Activated CD8-positive, alpha-beta memory T cell treated with anti-CD3 and anti-CD28 coated beads for 4 hours (primary cell): ENCODE measurements at places on chromosomes 2 and 18.
A peak's percentile ranks its signal among the peaks of the same experiment; 100 is the strongest.

- DNase-seq: no peak
These were observed 844 bp upstream of the VSNL1 start for GRCh38 chr2:17539611-17540092.

DNA sequence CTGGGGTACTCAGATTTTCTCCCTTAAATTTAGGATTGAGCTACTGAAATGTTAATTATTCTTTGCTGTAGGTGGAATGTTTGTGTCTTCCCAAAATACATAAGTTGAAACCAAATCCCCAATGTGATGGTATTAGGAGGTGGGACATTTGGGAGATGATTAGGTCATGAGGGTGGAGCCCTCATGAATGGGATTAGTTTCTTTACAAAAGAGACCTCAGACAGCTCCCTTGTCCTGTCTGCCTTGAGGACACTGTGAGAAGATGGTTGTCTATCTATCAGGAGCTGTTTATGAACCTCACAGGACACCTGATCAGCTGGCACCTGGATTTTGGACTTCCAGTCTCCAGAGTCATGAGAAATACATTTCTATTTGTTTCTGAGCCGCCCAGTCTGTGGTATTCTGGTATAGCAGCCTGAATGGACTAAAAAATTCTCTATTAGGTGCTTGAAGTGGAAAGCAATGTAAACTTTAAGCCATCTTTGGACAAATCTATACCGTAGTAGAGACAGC is 99.2 kb upstream of the UXS1 start:
- no peak for DNase-seq

DNA sequence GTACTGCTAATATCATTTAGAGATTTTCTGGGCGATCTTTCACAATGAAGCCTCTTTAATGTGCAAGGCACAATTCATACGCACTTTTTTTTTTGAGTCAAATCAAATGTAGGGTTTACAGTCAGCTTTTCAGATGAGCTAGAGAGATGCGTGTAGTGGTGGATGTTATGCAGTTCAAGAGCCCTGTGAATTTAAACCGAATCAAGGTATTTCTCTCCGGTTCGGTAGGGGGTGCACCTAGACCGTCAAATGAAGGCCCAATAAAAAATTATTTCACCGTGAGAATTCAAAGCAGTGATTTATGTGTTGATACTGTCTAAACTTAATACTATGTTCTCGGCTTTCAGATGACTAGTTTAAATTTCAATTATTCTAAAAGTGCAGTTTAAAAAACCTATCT is 1.1 kb downstream of the PTH2R start:
- no peak for DNase-seq

- DNase-seq: no peak
These were observed 258.2 kb downstream of the LTBP1 start for GRCh38 chr2:33204945-33205344.

- DNase-seq: peak; percentile 52
These were observed at the start of gene TMEM214 for GRCh38 chr2:27032495-27033252. Gene TMEM214, plus strand, starts transcription at chr2:27032965. Its CDS starts 51 bp downstream, at chr2:27033016.

DNA sequence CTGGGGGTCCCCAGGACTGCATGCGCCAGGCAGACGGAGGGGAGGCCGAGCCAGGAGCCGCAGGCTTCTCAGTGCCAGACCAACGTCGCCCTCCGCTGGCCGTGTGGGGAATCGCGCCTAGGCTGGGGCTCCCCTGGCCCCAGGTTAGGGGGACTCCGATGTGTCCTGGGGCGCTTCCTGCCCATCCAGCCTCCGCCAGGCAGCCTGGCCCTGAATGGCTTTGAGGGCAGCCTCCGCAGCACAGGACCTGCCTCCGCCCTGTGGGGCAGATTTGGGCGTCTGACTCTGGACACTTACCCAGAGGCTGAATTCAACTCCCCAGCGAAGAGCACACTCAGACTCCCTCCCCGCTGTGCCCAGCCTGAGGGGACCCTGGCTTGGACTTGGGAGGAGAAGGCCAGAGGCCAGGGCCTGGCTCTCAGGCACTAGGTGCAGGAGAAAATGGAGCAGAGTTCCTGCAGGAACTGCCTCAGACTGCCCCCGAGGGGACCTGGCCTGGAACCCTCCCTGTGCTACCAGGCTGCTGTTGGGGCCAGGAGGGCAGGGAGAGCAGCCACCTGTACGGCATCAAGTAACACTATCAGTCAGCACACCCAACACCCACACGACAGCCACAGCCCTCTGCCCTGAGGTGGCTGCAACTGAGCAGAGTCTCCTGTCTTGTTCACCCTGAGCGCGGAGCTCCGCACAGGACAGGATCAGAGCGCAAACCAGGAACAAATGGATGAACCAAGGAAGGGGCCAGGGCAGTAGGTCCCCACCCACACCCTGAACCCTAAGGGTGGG is 597 bp upstream of the TEKT4 start:
- DNase-seq: no peak

- no peak for DNase-seq
These were observed 49.8 kb downstream of the FBXO15 start for GRCh38 chr18:74097803-74098202.

DNA sequence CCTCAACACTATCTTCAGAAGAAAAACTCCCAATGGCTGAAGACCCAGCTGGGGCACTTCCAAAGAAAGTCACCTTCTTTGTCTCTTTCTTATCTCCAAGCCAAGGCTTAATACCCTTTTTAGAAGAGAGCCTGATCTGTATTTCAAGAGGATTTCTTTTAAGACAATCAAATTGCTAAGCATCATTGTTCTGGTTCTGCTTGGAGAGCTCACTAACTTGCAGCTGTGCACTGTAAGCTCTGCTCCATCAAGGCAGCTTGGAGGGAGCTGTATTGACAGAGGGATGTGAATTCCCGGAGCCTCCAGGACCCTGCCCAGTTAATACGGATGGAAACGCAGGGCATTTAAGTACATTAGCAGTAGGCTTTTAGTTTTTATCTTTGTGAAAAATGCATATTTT is 253.1 kb downstream of the TDRD15 start:
- no peak for DNase-seq

GRCh38 chr2:133919285-133919684 is 334.6 kb upstream of the MGAT5 start:
- DNase-seq: no peak

- no peak for DNase-seq
These were observed 102.9 kb downstream of the KLHL29 start for GRCh38 chr2:23487735-23488492.

GRCh38 chr2:221596192-221596591 is 24.1 kb upstream of the EPHA4 start:
- DNase-seq: no peak

GRCh38 chr18:54673936-54674335 is 82.9 kb downstream of the DYNAP start:
- DNase-seq: no peak

GRCh38 chr2:152481881-152482583 is 147.1 kb downstream of the FMNL2 start:
- no peak for DNase-seq

DNA sequence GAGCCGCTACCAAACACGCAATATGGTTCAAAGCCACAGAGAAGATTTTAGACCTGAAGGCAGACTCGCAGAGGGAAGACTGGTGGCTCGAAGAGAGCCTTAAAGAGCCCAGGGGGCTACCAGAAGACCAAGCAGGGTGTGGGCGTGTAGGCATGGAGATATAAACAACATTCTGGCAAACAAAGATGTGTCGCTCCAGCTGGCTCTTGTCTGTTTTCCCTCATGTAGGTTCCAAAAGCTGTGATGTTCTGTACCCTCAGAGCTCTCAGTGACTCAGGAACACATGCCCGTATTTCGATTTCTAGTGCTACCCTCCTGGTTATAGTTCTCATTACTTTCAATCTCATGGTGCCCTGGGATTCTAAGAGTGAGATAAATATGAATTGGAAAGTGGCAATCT is 44.5 kb downstream of the DOCK10 start:
- DNase-seq: no peak

DNA sequence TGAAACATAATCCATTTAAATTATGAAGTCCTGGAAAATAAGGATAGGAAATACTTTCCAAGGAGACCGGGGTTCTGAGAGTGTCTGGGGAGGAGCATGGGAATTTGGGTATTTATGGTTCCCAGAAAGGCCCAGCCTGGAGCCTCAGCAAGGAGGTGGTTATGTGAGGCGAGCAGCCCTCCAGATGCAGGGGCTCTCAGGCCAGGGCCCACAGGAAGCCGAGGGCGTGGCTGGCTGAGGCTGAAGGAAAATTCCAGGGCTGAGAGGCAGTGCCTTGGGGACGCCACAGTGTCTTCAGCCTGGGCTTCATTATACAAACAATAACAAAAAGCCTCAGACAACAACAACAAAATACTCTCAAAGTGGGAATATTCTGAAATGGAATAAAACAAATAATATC is 86.9 kb upstream of the SERPINE2 start:
- DNase-seq: no peak

DNA sequence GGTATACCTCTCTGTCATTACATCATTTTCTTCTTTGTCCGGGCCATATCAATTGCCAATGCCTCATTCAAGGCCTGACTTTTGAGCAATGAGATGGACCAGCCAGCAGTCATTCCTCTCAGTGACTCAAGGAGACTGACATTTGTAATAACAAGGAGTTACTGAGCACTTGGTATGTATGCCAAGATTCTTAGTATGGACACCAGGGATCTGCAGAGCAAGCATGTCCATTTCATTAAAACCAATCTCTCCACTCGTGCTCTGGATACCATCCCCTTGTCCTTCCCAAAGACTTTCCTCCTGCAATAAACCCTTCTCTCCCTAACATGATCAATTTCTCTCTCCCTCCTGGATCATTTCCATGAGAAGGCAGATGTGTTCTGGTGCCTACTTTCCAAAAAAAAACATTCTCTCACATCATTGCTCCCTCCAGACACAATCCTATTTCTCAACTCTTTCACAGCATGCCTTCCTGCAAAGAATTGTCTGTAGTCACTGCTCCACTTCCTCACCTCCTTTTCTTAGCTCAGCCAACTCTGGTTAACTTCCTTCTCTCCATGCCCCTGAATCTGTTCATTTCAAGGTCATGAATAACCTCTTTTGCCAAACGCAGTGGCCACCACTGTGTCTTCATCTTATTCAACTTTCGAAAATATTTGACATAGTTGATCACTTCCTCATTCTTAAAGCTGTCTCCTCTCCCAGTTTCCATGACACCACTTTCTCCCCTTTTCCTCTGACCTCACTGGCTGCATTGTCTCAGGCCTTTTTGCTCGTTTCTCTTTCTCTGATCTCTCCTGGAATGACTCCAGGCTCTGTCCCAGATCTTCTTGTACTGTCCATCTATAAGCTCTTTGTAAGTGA is 102.8 kb upstream of the CYP1B1 start:
- DNase-seq: no peak

- DNase-seq: no peak
These were observed 101.2 kb upstream of the SEC11C start for GRCh38 chr18:59038295-59039039.

- no peak for DNase-seq
These were observed 196.6 kb upstream of the SALL3 start for GRCh38 chr18:78782951-78783563.

DNA sequence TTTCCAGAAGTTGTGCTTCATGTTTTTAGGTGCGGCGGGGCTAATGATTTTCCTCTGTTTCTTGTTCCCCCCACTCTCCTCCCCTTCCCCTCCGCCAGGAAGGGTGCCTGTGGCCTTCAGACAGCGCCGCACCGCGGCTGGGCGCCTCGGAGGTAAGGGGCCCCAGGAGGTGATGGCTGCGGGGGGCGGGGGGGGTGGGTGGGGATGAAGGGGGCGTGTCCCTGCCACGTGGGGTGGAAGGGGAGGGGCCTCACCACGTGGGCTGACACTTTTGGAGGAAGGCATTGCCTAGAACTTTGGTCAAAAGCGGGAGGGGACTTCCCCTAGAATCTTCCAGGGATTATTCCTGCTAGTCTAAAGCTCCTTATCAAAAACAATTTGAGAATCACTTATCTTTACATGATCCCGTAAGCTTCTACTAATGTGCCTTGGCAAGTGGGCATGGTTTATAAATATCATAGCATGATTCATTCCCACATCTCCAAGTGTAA is 83.1 kb downstream of the FAM210A start:
- no peak for DNase-seq

DNA sequence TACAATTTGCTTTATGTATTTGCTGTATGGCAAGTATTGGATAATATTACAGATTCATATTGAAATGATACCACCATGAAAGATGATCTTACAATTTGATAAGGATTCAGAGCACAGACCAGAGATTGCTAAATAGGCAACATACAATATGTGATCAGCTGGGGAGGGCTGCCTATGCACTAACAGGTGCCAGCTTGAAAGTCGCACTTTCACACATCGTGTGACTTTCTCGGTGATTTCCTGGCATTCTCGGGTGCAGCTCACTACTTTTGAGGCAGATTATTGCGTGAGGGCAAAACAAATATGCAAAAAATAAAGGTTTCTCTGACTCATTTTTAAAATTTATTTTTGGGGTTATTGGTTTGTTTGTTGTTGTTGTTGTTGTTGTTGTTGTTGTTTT is 36.0 kb downstream of the RBMS1 start:
- no peak for DNase-seq

GRCh38 chr2:183866666-183867065 is 731.7 kb upstream of the ZNF804A start:
- DNase-seq: no peak

DNA sequence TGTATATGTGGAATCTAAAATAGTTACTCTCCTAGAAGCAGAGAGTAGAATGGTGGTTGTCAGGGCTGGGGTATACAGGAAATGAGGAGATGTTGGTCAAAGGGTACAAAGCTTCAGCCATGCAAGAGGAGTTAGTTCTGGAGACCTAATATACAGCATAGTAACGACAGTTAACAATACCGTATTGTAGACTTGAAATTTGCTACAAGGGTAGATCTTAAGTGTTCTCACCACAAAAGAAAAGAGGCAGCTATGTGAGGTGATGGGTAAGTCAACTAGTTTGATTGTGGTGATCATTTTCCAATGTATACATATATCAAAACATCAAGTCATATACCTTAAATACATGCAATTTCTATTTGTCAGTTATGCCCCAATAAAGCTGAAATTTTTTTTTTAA is 98.2 kb upstream of the CYP1B1 start:
- no peak for DNase-seq

- DNase-seq: no peak
These were observed 185.4 kb downstream of the TFCP2L1 start for GRCh38 chr2:121099329-121100290.

DNA sequence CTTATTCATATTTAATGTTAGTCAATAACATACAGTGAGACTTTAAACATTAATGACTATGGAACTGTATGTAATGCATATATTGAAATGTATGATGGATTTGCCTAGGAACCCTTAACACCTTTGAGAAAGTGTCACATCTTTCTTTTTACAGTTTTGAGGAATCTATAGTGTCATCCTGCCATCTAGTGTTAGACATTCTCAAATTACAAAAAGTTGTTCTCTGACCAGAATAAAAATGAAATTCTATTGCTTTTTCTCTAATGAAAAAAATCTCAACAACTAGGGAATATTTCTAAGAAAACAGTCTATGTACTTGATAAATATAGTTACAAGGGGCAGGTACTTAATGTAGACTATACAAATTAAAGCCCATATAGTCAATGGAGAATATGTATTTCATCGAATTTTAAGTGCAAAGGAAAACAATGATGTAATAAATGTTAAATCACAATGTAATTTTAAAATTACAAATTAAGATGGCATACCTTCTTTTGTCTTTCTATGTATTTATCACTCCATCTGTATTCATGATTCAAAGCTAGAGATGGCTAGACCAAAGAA is 5.1 kb upstream of the CALCRL start:
- DNase-seq: no peak

- DNase-seq: no peak
These were observed 82.9 kb downstream of the CHRNA1 start for GRCh38 chr2:174681099-174682006.

GRCh38 chr18:60649107-60649506 is 276.5 kb upstream of the MC4R start:
- DNase-seq: no peak

- DNase-seq: no peak
These were observed 76.3 kb upstream of the DAPL1 start for GRCh38 chr2:158718851-158719250.
